ENCODE measurements at places on chromosomes 1 and 21.

DNA sequence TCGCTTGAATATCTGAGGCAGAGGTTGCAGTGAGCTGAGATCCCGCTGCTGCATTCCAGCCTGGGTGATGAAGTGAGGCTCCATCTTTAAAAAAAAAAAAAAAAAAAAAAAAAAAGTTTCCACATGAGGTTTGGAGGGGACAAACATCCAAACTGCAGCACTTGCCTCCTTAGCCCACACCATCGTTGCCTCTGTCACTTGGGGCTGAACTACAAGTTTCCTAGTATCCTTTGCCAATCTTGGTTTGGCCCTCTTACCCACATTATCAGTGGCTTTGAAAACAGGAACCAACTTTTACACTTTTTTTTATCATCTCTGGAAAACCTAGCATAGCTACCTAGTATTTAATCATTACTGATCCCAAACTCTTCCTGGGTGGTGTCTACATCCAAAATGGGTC lies 59.2 kb downstream of the CLSTN1 start:
- no peak for DNase-seq

- no peak for DNase-seq
These were observed 189.5 kb downstream of the SLC44A5 start for GRCh38 chr1:75421371-75421770.

DNA sequence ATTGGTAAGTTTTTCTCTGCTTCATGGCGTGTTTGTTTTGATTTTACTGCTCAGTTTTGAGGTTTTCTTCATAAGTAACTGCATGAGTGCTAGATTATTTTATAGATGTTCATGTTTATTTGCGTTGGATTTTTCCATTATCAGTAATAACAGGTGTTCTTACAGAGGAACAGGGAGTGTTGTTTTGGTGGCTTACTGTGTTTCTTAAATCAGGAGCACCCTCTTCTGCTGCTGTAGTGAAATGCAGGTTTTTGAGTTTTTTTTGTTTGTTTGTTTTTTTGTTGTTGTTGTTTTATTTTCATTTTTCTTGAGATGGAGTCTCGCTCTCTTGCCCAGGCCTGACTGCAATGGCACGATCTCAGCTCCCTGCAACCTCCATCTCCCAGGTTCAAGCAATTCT lies 32.6 kb downstream of the CTBS start:
- DNase-seq = no peak

DNA sequence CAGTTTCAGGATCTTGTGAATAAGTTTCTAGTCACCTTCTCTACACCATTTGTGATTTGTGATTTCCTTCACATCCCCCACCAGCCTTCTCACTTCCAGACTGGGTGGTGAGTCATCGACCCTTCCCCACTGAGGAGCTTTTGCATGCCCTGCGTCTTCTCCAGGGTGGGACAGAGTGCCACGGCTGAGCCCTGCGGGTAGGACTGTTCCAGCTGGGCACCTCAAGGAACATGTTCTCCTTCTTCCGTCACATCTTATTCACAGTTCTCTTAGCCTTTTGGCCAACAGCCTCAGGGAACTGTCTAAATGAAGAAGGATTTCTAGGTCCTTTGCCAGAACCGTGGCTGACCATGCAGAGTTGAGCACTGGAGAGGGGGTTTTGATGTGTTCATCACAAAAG lies 116.5 kb downstream of the TMEM53 start:
- DNase-seq = no peak

DNA sequence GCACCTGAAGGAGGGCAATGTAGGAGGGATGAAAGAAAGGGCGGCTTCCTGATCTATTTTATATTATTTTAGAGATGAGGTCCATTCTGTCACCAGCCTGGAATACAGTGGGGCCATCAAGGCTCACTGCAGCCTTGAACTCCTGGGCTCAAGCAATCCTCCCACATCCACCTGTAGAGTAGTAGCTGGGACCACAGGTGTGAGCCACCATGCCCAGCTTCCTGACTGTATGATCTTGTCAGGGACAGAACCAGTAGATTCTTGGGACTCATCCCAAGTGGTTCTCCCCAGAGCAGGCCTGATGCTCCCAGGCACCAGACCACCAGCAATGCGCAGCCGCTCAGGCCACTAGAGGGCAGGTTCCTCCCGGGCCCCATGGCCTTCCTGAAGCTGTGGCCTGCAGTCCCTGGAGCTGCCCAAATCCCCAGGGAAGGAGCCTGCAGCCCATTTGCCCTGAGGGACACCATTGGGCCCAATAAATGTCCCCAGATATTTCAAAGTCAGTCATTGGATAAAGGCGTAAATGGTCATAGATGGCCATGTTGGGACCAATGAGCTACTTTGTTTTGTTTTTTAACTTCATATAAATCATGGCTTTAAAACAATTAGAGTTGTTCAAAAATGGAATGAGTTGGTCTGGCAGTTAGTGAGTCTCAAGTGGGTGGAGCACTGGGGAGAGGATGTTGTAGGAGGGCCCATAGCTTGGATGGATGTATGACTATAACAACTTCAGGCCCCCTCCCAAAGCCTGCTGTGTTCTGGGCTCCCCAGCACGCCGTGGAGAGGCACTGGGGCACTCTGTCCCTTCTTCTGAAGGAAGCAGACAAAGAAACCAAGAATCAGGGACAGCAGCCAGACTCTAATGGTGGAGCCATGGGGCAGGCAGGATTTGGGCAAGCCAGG lies 44.7 kb upstream of the GOLT1A start:
- DNase-seq = peak; percentile 29
